ENCODE measurements at places on chromosomes 12 and 14. TPM values are rescaled to one million over a fixed set of nuclear protein-coding genes. Genes with fewer than 3 reads are reported as not detected.

- DNase-seq, result no peak
Measured at GRCh38 chr14:74202113-74202512, 37.1 kb upstream of the VSX2 start.

DNA sequence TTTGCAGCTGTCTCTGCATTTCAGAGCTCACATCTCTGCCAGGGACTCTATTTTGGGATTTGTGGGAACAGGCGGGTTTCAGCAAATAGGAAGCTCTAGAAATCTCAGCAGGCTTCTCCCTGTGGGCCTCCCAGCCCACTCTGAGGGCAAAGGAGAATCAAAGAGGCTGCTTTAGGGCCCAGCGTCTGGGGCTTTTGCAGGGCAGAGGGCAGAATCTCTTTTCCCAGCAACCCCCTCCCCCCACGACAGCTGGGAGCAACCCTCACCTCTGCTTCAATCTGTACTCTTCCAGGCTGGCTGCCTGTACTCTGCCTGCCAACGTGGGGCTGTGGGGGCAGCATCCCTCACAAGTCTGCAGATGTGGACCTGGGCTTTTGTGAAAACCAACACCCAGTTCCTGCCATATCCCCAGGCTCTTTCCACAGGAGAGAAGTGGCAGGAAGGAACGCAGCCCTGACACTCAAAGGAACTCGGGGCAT, 529.6 kb upstream of the TBX3 start:
- DNase-seq, result no peak

GRCh38 chr14:103209506-103209905, 86.2 kb downstream of the TNFAIP2 start:
- no peak for DNase-seq

- DNase-seq, result no peak
Measured at GRCh38 chr12:3728686-3729085, 24.2 kb downstream of the CRACR2A start.

DNA sequence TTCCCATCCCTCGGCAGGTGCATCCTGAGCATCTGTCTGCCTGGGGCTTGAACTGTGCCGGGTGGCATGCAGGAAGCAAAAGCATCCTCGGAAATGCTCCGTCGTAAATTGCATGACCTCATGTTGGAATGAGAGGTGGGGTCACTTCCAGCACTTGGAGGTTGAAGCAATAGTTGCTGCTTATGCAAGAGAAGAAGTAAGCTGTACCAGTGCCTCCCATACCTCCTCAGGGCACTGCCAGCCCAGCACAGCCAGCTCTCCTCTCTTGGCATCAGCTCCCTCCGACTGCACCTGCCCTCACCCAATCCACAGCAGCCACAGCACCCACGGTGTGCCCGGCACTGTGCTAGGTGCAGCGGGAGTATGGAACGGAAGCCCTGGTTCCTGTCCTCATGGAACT, 11.5 kb downstream of the TEAD4 start:
- DNase-seq, result no peak

DNA sequence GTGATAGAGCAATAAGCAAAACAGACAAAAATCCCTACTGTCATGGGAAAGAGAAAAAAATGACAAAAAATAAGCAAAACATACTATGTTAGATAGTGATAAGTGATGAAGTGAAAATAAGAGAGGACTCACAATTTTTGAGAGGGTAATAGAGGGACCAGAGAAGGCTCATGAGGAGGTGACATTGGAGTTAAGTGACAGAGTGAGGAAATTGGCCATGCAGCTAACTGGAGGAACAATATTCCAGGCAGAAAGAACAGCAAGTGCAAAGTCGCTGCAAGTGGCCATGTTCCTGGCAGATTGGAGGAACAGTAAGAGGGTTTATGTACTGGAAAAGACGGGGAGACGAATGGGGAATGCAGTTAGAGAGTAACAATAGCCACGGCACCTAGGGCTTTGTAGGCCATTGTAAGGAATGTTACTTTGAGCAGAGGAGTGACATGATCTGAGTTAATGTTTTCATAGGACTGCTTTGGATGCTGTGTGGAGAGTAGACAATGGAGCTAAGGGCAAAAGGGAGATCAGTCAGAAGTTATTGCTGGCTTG, 1.4 kb upstream of the SAV1 start:
- DNase-seq, result no peak

The EXOC3L4 gene
- polyA plus RNA-seq, result not detected

The AVPR1A gene
- not detected for polyA plus RNA-seq

The LPAR5 gene
- not detected for polyA plus RNA-seq

The SLC2A13 gene
- polyA plus RNA-seq, result 2.8 TPM

The SEC23A gene
- 157 TPM for polyA plus RNA-seq
